GM23248 (cell line): ENCODE measurements at places on chromosomes 12 and 14.

- DNase-seq, result peak; percentile 46
Measured at GRCh38 chr12:80157645-80158044, 58.3 kb downstream of the OTOGL start.

- DNase-seq, result no peak
Measured at GRCh38 chr12:109580272-109580671, 6.7 kb downstream of the MVK start.

DNA sequence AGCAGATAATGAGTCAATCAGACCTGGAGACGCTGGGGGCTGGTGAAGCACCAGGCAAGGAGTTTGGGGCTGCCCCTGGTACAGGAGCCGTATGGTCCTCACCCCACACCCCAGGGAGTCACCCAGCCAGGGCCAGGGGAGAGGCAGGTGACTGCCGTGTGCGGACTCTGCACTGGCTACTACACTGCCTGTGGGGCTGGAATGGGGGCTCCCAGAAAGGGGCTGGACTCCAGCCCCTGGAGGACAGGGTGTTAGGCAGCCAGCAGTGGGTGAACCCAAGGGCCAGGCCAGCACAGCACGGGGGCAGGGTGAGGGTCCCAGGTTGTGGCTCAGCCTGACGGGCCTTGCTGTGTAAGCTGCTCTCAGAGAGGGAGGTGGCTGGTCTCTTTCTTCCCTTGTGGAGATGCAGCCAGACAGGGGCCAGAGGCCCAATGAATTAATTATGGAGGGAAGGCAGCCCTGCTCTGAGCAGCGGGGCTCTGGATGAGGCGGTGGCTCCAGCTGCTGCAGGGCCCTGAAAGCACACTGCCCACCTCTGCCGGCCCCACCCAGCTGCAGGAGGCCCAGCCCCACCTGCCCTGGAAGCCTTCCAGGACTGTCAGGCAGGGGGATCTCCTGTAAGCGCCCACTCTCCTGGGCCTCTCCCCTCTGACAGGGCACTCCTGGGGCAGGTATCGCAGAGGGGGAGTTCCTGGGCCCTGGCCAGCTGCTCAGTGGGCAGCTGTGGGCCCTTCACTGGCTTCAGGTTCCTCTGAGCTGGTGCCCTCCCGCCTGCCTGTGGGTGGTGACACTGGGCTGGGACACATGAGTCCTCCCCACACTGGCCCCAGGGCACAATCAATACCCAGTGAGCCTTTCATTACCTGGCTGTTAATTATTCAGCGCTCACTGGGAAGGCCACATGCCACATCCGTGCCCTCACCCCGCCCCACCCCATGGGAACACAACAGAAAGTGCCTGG lies 142.5 kb upstream of the C14orf180 start:
- no peak for DNase-seq

DNA sequence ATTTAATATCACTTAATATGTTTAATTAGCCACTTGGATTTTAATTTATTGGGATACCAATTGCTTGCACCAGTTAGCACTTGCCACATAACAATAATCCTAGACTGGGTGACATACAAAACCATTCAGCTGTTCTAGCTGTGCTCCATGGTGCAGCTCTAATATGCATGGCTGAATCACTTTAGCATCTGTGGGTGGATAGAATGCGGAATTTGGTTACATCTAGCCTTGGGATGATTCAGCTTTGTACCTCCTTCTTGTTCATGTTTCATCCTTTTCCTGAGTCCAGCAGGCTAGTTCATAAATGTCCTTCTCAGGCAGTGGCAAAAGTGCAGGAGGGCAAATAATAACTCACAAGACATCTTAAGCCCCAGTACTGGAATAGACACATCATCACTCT lies 1263.0 kb downstream of the LRFN5 start:
- DNase-seq, result peak; percentile 81

GRCh38 chr12:101740980-101741379 lies 1.7 kb upstream of the SYCP3 start:
- no peak for DNase-seq

DNA sequence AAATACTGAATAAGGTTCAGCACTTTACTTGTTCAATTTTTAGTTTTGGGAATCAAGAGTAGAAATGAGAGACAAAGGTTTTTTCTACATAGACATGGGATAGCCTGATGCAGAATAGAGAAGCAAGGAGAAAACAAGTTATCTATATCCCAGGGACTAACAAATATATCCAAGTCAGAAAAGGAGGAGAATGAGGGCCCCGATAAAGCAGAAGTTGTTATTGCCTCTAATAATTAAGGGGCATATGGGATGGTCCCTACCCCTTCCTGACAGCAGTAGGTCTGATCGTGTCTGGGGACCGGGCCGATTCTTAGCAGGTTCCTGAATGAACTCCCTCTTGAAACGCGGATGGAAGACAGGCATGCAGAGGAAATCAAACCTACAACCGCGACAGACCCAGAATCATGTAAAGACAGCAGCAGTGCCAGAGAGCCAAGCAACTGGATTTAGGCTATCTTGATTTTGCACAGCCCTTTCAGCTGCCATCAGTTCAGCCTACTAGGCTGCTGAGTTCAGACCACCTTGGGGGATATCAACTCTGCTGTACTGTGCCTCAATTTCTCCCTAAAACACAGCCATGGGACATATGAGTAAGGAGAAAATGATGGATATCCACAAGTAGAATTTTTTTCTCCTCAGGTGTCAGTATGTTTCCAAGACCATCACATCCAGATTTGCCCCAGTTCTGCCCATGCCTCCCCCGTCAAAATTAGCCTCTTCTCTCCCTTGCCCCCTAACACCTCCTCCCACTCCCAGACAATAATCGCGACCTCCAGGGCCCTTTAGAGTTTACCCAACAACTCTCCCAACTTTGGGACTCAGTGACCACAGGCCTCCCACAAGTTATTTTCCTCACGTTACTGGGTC lies 706 bp downstream of the PRMT5 start:
- peak; percentile 35 for DNase-seq

DNA sequence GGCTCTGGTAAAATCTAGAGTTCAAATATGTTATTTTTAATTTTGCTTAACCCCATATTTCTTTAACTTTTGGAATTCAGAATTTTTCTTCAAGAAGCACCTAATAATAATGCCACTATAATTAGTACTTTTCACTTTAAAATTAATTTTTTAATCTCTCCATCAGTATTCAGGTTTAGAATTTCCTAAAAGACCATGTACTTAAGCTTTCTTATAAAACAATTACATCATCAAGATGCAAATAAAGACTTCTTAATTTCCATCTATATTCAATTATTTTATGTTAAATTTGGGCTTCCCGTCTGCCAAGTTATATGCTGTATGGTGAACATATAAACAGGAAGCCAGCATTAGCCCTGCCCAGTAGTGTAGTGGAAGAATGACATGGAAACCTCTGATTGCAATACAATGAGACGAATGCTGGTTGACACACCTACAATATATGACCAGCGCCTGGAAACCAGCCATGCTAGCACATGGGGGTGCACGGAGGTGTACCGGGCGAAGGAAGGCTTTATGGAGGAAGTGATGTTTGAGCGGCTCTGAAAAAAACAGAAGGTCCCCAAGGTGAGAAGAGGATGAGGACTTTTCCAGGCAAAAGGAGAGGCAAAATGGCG lies 82.2 kb downstream of the LLPH start:
- DNase-seq, result no peak

- DNase-seq, result no peak
Measured at GRCh38 chr14:106844608-106845285, 1318.4 kb downstream of the TMEM121 start.

- peak; percentile 28 for DNase-seq
Measured at GRCh38 chr12:130829391-130830245, 9.4 kb downstream of the STX2 start.

DNA sequence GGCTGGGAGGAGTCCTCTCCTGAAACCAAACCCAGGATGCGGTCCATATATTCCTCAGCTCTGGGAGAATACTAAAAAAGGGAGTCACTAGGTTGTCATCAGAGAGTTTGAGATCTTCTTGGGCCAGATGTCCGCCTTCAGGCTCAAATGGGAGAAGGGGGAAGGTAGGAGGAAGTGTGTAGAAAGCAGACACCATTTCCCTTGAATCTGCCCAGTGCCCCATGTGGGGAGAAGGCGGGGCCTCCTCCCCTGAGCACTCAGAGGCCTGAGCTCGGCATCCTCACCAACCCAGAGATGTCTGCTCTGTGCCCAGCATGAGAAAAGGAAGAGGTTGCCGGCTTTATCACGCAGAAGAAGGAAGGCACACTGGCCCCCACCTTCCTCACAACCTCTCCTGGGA lies 37.3 kb downstream of the LTBP2 start:
- peak; percentile 23 for DNase-seq

GRCh38 chr12:25904442-25904841 lies 54.0 kb upstream of the RASSF8 start:
- peak; percentile 70 for DNase-seq

DNA sequence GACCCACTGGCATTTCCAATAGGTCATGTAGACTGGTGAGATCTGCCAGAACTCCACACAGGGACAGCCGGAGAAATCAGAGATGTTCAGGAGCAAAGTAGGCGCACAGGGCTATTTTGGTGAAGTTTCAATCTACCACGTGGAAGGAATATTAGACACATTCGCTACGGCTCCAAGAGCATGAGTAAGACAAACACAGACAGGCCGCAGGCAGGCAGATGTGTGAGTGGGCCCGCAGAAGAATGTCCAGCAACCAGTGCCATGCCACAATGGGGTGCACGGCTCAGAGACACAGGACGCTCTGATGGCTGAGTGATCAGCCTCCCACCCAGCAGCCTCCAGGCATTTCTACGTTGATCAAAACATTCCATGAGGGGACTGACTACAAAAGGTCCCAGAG lies 10.4 kb downstream of the SLC15A4 start:
- DNase-seq, result peak; percentile 81

- no peak for DNase-seq
Measured at GRCh38 chr14:84963518-84963917, 566.4 kb upstream of the FLRT2 start.

DNA sequence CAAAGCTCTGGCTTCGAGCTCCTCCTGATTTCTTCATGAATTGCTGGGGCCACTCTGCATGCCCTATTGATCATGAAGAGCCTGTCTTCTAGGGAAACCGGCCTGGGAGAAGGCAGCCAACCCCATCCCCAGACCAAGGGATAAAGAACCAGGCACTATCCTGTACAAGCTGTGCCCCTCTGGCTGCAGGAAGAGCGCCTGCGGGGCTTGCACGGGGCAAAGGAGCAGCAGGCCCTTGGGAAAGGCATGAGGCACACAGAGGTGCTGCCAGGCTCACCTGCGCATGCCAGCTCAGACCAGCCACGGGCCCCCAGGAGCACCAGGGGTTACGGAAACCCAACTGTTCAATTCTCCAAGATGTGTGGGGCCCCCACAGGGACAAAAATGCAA lies 2.1 kb downstream of the ITPK1 start:
- DNase-seq, result no peak

DNA sequence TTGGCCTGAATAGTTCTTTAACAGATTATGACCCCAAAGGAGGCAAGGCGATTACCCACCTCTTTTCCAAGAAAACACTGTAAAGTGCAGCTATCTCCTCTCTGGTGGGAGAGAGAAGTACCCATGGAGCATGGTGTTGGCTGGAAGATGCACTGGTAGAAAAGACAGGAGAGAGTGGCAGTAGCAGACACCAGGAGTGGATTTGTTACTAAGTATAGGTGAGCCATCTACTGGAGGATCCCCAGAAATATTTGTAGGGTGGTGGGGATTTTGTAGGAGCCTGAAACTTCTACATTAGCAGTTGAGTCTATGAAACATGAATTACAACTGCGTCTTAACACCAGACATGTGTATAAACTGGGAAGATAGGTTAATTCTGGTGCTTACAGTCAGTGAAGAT lies 148.0 kb downstream of the SLC38A4 start:
- DNase-seq, result peak; percentile 34

GRCh38 chr14:22088614-22089342 lies 415.2 kb upstream of the OR4E1 start:
- DNase-seq, result no peak

- DNase-seq, result no peak
Measured at GRCh38 chr12:110718222-110718908, 24.3 kb downstream of the PPP1CC start.

DNA sequence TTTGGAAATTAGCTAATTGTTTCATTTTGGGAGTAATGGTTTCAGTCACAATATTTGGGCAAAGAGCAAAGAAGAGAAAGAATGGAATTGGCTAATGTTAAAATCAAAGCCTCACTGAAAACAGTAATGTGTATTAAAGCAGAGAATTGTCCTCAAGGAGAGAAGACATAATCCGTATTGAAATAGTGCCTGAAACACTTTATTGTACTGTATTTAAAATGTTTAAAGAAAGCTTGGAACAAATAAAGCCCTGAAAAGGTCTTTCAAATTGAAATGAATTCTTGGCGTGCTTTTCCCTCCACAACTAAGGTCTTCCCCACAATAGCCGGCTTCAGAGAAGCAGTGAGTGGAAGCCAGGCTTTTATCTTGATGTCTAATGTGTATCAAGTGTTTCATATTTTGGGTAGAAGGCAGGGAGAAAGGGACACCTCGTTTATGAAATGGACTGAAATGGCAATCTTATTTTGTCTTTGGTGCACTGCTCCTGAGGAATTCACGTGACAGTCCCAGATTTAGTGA lies 212.9 kb upstream of the CRY1 start:
- no peak for DNase-seq

DNA sequence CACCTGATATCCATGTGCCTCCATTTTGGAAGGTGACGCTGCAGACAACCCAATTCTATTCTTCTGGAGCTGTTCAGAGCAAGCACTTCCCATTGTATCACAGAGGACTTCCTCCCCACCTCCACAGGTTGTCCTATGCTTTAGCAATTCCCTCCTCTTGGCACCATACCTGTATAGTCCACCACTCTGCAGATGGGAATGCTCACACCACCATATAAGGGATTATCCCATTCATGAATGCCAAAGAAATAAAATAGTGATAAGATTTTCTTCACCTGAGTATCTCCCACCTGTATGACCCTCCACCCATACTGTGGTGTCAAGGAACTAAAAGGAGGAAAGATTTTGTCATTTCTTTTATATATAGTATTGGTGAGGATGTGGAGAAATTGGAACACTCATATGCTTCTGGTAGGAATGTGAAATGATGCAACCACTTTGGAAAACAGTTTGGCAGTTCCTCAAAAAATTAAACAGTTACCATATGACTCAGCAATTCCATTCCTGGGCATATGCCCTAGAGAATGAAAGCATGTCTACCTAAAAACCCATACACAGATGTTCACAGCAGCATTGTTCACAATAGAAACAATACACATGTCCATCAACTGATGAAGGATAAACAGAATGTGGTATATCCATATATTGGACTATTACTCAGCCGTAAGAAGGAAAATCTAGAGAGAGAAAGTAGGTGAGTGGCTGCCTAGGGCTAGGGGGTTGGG lies 75.2 kb downstream of the FIGNL2 start:
- DNase-seq, result peak; percentile 90

- no peak for DNase-seq
Measured at GRCh38 chr12:109940339-109940923, 40.4 kb downstream of the TCHP start.

DNA sequence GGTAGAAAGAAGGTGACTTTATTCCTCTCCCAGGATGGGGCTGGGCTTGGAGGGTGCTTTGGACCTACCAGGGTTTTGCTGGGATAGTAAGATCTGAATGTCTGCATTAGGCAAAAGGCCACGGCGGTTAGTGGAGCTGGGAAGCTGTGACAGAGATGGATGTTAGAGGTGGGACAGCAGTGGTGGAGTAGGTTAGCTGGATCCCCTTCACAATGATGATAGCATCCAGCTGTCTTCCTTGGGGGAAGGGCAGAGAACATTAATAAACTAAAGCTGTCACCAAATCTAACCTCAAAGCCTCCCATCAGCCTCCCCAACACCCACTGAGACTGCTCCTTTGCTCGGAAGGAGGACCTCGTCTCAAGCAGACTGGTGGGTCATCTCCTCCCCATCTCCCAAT lies 104.8 kb downstream of the GPATCH2L start:
- DNase-seq, result no peak
